ENCODE measurements at places on chromosomes 2 and 18. TPM values are rescaled to one million over a fixed set of nuclear protein-coding genes. Genes with fewer than 3 reads are reported as not detected.
A peak's percentile ranks its signal among the peaks of the same experiment; 100 is the strongest.

GRCh38 chr2:200901459-200902072 is 12.4 kb downstream of the NIF3L1 start:
- DNase-seq = peak; percentile 83
- no peaks in the 10 kb centered on the region for H3K27me3 ChIP-seq
- peaks cover 68% of the 10 kb centered on the region for H3K36me3 ChIP-seq
- H3K4me3 ChIP-seq = no peak overlapping the region
- no peak overlapping the region for H3K27ac ChIP-seq

Gene DCC
- not detected for total RNA-seq

Gene SCN7A
- not detected for total RNA-seq

GRCh38 chr2:138713069-138713496 is 67.1 kb downstream of the NXPH2 start:
- no peaks in the 10 kb centered on the region for H3K27me3 ChIP-seq
- H3K27ac ChIP-seq = no peak overlapping the region
- H3K4me3 ChIP-seq = no peak overlapping the region
- no peaks in the 10 kb centered on the region for H3K4me1 ChIP-seq
- H3K36me3 ChIP-seq = no peaks in the 10 kb centered on the region

Gene TSHZ1
- total RNA-seq = 17.9 TPM

DNA sequence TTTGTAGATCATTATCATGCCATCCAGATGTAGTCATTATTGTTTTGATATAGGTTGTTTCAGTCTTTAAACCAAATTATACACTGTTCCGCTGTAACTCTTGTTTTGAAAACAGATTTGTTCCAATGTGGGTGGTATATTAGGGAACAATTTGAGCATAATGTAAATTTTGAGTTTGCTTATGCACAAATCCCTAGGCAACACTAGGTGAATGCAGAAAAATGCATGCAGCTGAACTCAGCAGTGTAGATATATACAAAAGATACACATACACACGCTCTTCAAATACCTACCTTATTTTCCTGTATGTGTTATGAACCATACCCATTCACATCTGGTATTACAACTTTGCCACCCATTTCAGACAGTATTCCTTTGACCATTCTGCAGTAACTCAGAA is 35.8 kb downstream of the MSH2 start:
- no peaks in the 10 kb centered on the region for H3K27me3 ChIP-seq
- no peak for DNase-seq
- no peaks in the 10 kb centered on the region for H3K4me1 ChIP-seq
- no peak overlapping the region for H3K4me3 ChIP-seq
- H3K27ac ChIP-seq = no peak overlapping the region
- peaks cover 7% of the 10 kb centered on the region for H3K36me3 ChIP-seq

Gene CDKL4
- total RNA-seq = not detected

Data from naive thymus-derived CD4-positive, alpha-beta T cell (primary cell).